ENCODE measurements at places on chromosomes 11 and 22. TPM values are rescaled to one million over a fixed set of nuclear protein-coding genes. Genes with fewer than 3 reads are reported as not detected.

CRYBA4 gene
- total RNA-seq: not detected

DNA sequence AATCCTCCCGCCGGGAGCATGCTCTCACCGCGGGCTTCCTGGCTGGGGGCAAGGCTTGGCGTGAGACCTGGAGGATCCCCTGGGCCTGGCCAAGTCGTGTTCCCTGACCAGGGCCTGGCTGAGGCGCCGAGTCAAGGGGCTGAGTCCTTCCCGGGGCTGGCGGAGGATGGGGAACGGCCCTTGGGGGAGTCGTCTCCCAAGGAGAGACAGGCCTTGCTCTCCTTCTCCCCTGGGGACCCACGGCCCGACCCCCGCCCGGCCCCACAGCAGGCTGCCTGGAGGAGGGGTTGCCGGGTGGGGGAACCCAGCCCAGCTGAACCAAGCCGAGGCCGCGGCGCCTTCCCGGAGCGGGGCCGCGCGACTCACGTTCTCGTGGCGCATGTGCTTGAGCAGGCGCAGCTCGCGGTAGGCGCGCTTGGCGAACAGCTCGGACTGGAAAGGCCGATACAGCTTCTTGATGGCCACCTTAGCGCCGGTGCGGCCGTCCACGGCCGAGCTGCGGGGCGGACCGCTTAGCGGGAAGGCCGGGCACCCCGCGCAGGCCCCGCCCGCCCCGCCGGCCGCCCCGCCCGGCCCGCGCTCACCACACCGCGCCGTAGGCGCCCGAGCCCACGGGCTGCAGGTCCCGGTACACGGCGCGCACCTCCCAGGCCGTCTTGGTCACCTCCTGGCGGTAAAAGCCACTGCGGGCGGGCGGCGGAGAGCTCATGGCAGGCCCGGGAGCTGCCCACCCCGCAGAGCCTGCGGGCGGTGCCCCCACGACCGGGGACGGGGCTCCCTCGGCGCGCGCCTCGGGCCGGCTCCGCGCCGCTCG, 475 bp downstream of the MAPK12 start:
- no peak for DNase-seq
- H3K27ac ChIP-seq: no peak overlapping the region
- no peaks in the 10 kb centered on the region for H3K27me3 ChIP-seq
- H3K4me1 ChIP-seq: no peaks in the 10 kb centered on the region
- H3K36me3 ChIP-seq: no peaks in the 10 kb centered on the region

- H3K36me3 ChIP-seq: no peaks in the 10 kb centered on the region
- H3K4me3 ChIP-seq: no peak overlapping the region
- H3K27me3 ChIP-seq: peaks cover 2% of the 10 kb centered on the region
- no peak overlapping the region for H3K27ac ChIP-seq
- H3K4me1 ChIP-seq: no peaks in the 10 kb centered on the region
- DNase-seq: no peak
Observed at GRCh38 chr11:11089805-11090204, 232.0 kb upstream of the ZBED5 start.

- no peak for DNase-seq
- H3K4me3 ChIP-seq: no peak overlapping the region
- H3K27me3 ChIP-seq: peaks cover 5% of the 10 kb centered on the region
- H3K36me3 ChIP-seq: no peaks in the 10 kb centered on the region
- H3K27ac ChIP-seq: no peak overlapping the region
Observed at GRCh38 chr11:7307836-7308235, 56.1 kb downstream of the SYT9 start.

DNA sequence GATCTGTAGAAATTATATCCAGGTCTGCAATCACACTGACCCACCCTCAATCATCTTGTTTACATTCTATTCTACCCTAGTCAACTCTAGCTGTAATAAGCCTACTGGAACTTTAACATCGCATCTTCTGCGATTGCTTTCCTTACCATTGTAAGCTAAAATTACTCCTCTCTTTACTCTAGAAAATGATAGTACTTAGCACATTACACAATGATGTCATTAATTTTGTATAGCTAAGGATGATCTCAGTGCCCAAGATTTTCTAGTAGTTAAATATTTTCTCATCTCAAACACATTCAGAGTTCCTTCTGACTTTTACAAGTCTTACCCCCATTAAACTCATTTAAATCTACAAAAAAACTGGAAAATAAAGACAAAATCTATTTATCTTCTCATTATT, 39.6 kb upstream of the CTSC start:
- no peak for DNase-seq
- no peaks in the 10 kb centered on the region for H3K27me3 ChIP-seq
- H3K4me3 ChIP-seq: no peak overlapping the region
- no peaks in the 10 kb centered on the region for H3K4me1 ChIP-seq
- H3K36me3 ChIP-seq: no peaks in the 10 kb centered on the region
- no peak overlapping the region for H3K27ac ChIP-seq
